Frontal cortex (tissue), 4 donors: ENCODE measurements at places on chromosomes 2 and 18. TPM values are rescaled to one million over a fixed set of nuclear protein-coding genes. Genes with fewer than 3 reads are reported as not detected.

GRCh38 chr18:24837066-24837465, 376.6 kb downstream of the HRH4 start:
- DNase-seq, result no peak

INHA gene
- 0.41 TPM for total RNA-seq

- DNase-seq, result peak; percentile 60
Measured at GRCh38 chr18:7272311-7273049, 41.6 kb downstream of the LRRC30 start.

KLHL41 gene
- total RNA-seq, result 4.1 TPM

- DNase-seq, result no peak
Measured at GRCh38 chr2:9630117-9630735, 571 bp downstream of the YWHAQ start.

GRCh38 chr2:235860111-235860510, 308.1 kb downstream of the GBX2 start:
- DNase-seq, result no peak

GRCh38 chr2:140442319-140442718, 1662.1 kb upstream of the NXPH2 start:
- DNase-seq, result no peak

- DNase-seq, result no peak
Measured at GRCh38 chr2:49248506-49248905, 94.2 kb upstream of the FSHR start.

FOXD4L1 gene
- total RNA-seq, result 0.41 TPM

DNA sequence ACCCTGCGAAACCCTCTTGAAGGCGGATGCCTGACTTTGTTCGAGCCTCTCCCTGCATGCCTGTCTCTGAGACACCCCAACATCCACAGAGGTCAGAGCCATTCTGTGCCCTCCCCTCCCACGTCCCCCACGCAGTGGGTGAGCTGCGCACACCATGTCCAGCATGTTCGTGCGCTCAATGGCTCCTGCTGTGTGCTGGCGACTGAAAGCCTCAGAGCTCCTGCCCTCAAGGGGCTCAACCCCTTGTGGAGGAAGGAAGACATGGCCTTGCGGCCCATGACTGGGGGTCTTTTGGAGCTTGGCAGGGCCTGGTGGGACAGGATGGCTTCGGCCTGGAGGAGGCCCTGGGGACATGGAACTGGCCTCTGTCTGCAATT, 45.7 kb downstream of the ANKMY1 start:
- DNase-seq, result no peak

HS6ST1 gene
- total RNA-seq, result 51.8 TPM

DNA sequence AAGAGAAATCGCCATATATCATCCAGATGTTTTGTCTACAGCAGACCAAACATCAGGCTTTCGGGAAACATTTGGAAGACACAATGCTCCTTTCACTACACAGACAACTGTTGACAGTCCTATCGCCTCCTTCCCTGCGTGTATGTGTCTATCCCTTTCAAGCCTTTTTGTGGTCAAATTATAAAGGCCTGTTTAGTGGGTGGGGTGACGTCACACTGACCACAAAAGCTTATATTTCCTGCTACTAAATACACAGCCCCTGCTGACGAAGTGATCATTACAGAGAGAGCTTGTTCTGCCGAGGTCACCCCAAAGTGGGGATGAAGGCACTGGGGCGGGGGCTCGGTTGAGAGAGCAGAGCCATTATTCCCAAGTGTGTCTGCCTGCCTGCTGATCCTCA, 302.7 kb upstream of the TNP1 start:
- peak; percentile 4 for DNase-seq

CDH20 gene
- total RNA-seq, result 6.9 TPM

GREB1L gene
- total RNA-seq, result 1.6 TPM

GRCh38 chr2:100580367-100581276, 17.8 kb downstream of the PDCL3 start:
- DNase-seq, result no peak

- DNase-seq, result no peak
Measured at GRCh38 chr2:45433363-45433762, 177.7 kb downstream of the SRBD1 start.

DNA sequence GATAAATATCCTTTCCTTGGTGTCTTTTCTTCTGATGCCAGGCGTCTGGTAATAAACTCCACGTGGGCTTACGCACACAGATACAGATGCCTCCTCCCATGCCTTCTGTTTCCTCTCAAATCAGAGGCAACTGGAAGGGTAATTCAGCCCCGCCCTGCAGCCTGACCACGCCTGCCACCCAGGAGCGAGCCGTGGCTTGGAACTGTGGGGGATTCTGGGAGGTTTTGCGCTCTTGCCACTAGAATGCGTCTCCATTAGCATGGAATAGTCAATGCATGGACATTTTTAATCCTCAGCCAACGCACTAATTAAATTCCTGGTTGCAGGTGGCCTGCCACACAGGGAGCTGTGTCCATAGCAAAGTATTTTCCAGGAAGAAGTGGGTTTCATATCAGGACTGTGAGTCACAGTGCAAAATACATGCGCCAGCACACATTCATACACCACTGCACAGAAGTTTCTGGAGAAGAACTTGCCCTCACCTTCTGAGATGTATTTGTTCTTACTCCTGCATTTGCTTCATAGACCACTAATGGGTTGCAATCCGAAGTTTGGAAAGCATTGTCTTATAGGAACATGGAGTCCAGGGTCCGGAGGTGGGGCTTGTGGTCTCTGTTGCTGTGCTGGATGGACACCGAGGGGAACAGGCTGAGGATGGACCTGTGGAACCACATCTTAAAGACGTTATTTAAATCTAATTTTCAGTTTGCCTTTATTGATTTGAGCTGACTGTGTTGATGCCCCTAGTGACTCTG, 151.4 kb downstream of the LDLRAD4 start:
- no peak for DNase-seq

- DNase-seq, result no peak
Measured at GRCh38 chr18:58962336-58962735, 97.7 kb downstream of the ZNF532 start.

GPN1 gene
- 31.4 TPM for total RNA-seq

DNA sequence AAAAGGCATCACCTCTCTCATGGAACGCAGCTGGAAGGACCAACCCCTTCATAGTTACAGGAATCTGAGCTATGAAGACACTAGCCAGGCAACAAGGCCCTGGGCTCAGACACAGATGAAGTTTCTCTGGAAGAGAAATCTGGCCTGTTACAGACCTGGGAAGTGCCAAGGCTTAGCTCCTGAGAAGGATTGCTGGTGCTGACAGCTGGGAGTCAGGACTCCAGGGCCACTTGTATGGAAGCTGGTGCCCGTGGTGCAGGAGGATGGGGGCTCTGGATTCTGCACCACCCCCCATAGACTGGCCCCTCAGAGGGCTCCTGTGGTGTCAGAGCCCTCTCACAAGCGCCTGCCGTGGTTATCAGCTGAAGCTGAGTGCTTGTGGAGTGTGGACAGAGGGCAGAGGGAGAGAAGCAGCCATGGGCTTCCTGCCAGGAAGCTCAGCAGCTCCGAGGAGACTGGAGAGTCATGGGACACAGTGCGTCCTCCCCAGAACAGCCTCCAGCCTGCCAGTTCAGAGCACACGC, 87.3 kb upstream of the LCLAT1 start:
- DNase-seq, result no peak

EMILIN1 gene
- total RNA-seq, result 4.1 TPM

TMEM247 gene
- total RNA-seq, result not detected

- no peak for DNase-seq
Measured at GRCh38 chr2:104049981-104050380, 803.9 kb upstream of the POU3F3 start.
